Stimulated activated CD4-positive, alpha-beta T cell treated with anti-CD3 and anti-CD28 coated beads, Interleukin-15, amount 100 ng/mL, for 24 hours (primary cell): ENCODE measurements at places on chromosomes 6 and 20.

- DNase-seq, result no peak
Observed at GRCh38 chr20:2767768-2768631, 32.4 kb downstream of the CPXM1 start.

DNA sequence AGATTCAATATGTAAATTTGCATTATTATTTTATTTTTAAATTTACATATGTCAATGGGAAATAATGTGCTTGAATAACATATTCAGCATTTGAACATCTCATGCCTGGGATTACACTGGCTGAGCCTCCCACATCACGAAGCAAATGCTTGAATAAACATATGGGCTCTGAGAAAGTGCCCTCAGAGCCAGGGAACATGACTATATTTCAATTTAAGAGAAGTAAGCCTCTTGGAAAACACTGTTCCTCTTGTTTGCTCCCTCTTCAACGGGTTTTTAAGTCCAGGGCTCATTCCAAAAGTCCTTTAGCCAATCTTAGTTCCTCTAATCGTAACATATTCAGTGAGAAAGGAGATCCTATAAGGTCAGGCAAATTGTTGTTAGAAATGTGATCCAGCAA, 122.0 kb downstream of the GMPR start:
- DNase-seq, result no peak

DNA sequence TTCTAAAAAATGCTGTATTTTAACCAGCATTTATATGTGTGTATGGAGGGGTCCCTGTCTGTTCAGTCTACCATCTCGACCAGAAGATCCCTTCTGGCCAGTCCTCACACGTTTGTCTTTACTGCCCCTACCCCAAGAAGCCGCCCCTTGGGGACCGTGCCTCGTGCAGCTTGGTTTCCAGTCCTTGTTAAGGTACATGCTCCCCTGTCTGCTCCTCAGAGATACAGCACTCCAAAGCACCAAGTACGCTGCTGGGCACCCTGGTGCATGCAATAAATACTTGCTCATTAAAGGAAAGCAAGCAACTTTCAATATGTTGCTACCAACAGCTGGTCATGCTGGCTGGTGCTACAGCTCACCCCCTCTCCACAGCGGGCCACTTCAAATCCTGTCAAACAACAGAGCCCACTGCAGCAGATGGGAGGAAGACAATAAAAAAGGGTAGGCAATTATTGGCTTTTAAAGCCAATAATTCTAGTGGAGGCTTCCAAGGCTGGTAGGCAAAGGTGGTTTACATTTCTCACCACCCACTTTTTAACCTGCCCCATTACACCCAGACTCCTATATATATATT, 61.6 kb downstream of the PSMG4 start:
- no peak for DNase-seq

- no peak for DNase-seq
Observed at GRCh38 chr6:37952027-37952426, 132.5 kb downstream of the ZFAND3 start.

GRCh38 chr6:19849755-19850154, 12.6 kb downstream of the ID4 start:
- DNase-seq, result no peak
